Stimulated activated CD4-positive, alpha-beta T cell treated with anti-CD3 and anti-CD28 coated beads, Interleukin-4, amount 100 ng/mL, for 1 hour (primary cell): ENCODE measurements at places on chromosomes 7 and 10.

GRCh38 chr10:126969310-126969709, 64.1 kb downstream of the DOCK1 start:
- DNase-seq: no peak

DNA sequence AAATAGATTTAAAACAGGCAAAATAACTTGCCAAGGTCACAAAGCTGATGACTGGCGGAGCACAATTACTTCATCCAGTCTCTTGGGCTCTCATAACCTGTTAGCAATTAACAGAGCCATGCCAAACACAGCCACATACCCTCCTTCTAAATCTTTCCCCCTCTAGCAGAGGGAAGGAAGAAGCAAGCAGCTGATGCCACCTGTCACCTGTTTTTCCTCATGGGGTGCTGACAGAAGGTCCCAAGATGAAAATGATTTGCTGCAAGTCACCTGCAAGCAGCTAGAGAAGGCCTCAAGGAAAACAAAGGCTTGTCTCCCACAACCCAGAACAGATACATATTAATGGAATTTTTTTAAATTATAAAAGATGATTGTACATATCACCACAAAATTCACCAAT, 117.8 kb downstream of the GFRA1 start:
- no peak for DNase-seq

DNA sequence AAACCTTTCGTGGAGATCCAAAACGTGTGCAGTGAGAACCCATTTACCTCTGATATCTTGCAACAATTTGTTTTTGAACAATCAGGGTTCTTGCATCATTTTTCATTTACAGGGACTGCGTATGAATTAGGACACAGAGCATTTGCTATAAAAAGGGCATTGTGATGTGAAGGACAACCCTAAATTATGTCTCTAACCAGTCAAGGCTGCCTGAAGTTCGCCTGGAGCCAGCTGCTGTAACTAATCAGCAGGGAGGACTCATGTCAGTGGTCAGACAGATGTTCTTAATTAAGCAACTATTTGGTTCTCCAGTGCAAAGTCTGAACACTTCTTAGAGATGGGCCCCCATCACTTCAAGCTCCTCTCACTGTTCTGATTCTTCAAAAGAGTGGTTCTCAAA, 674.8 kb downstream of the KCNMA1 start:
- no peak for DNase-seq

- DNase-seq: no peak
Observed at GRCh38 chr10:22621726-22622125, 92.7 kb downstream of the PIP4K2A start.

- no peak for DNase-seq
Observed at GRCh38 chr10:63866747-63867140, 345.5 kb downstream of the REEP3 start.

DNA sequence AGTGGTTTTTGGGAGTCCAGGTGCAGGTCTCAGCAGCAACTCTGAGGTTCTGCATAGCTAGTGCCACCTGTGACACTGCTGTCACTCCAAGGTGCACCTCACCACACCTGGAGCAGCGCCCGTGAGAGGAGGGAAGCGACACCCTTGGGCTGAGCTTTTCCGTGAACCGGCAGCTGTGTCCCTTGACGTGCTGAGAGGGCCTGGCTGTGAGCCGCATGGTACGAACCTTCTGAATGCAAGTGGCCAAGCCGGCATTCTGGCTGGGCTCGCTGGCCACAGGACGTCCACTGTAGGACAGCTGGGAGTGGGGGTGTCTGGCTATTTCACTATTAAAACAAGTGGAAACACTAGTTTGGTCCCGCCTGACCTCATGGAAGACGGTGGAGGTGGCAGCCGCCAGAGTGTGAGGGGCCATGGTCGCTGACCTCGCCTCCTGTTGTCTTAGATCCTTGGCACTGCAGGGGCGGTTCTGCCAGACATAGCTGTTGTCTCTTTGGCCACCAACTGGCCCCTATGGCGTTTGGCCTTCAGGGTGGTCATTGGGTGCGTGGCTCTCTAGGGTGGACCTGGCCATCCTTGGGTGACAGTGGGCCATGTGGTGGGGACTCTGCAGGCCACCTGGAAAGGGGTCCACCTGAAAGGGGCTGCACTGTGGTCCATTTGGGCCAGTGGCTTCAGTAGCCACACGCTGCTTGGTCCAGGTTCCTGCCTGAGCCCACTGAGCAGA, 12.9 kb downstream of the INPP5A start:
- no peak for DNase-seq

DNA sequence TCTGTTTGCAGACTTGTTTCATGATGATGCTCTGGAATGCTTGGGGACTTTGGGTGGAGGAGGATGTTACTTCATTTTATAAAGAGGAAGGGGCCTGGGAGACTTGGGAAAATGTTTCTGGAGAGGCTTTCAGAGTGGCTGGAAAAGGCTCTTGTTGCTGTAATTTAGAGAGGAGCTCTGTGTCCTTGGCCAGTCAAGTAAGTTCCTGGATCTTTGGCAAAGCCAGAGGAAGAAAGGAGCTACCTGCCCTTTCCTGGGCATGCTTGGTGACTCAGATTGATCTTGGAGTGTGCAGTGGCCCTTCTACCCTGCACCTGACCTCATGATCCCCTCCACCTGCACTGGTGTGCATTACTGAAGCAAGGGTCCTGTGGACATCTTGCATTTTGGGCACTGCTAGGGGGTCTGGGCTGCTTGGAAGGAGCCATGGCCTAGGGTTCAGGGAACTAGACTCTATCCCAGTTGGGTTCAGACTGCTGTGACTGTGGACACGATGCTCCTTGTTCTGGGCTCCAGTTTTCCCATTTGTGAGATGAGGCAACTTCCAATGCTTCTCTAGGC, 56.1 kb downstream of the ADCYAP1R1 start:
- no peak for DNase-seq

DNA sequence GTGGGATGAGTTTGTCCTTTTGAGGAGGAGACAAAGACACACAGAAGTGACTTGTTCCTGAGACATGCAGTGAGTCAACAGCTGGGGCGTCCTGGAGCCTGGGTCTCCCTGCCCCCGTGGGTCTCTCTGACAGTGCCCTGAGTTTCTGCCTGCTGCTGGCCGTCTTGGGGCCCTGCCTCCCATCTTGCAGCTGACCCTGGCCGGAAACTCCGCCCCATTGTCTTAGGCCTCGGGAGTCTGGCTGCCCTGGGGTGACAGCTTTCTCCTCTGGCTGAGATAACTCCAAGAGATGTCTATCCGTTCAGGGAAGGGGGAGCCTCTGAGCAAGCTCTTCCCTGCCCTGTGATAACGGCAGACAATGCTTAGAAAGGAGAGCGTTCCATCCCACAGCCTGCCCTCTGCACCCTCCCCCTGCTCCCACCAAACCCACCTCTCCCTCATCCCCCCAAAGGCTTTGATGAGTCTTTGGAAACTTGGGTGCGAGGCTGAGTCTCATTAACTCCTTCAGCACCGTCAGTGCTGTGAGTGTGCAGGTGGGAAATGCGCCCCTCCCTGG, 69.5 kb upstream of the PODXL start:
- DNase-seq: no peak

DNA sequence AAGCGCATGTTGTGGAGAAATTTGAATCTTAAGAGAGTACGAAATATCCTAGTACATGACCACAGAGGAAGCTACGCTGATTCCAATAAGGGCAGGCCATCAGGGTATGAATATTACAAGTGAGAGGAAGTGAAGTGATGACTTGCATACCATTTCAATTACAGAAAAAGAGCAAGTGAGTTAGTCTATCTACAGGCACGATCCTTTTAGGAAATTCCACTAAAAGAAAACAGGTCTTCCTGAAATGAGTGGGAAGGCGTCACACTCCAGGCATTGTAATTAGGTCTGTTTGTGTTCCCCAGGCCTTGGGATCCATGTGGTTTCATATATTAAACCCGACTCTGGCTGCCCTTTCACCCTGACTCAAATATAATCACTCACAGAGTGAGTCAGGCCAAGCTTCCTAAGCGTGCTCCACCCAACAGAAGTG, 152.5 kb downstream of the SEMA3A start:
- DNase-seq: no peak

GRCh38 chr10:61390851-61391250, 62.3 kb downstream of the TMEM26 start:
- no peak for DNase-seq

DNA sequence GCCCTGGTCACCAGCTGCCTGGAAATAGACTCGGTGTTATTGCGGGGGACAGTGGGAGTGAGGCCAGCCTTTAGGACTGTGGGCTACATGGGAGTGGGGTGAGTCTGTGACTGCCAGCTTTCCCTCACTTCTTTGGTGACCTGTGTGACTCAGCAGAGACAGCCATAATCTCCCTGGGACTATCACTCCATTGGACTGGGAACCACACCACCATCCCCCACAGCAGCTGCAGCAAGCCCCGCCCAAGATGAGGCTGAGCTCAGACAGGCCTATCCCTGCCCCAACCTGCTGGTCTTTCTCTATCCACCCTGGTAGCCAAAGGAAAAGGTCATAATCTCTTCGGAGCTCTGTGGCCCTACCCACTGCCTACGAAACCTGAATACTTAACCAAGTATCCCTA, 263.2 kb downstream of the FZD1 start:
- DNase-seq: no peak

DNA sequence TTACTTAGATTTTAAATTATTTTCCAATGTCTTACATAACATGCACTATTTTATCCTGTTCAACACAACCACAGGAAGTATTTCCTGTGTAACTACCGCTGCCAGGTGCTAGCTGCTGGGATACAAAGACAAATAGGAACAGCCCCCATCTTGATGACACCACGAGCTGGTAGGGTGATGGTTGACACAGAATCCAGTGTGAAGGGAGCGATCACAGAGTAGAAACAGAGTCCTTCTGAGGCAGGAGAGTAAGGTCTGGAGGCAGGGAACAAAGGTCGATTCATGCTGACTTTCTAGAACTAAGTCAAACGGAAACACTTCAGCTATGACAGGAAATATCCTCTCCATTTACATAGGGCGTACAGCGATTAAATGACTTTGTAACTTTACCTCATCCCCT, 232.3 kb downstream of the ADAM12 start:
- no peak for DNase-seq

DNA sequence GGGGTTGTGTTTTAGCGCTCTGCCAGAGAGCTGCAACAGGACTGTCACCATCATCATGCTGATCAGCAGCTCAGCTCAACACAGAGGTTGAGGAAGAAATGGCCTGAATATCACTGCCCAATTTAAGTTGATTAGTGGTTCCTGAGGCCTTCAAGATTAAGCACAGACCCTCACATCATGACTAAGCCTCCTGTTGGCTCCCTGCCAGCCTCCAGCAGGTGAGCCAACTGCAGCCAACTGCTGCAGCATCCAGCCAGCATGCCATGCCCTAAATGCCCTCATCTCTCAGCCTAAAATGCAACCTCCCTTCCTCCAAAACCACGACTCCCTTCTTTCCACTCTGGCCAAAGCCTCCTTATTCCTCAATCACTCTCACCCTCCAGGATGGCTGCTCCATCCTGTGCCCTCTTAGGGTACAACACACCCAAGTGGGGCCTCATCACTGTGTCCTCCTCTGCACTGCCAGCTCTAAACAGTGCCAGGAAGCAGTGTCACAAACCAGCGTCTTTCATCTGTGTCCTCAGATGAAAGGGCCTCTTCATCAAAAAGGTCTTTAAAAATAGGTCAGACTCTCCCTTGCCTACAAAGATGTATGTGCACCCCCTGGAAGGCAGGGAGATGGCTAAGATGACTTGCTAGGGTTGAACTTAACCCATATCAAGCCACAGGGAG, 259.3 kb downstream of the ZEB1 start:
- no peak for DNase-seq

DNA sequence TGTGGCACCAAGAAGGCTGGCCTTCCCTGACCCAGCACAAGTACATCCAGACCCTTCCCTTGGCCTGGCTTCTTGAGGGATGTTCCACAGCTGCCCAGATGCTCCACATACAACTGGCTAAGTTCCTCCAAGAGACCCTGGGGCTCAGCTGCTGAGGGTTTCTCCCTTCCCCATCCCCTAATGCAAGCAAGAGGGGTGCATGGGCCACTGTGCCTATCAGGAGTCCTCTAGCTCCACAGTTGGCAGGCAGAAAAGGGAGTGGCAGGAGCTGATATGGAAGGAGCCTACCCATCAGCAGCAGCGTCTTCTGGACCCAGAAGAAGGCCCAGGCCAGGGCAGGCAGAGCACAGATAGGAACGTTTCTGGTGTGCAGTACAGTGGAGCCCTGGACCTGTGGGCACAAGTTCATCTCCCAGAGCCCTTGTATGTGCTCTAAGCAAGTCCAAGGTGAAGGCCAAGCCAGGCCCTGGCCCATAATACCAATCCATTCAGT, 26.2 kb downstream of the VSIR start:
- no peak for DNase-seq

DNA sequence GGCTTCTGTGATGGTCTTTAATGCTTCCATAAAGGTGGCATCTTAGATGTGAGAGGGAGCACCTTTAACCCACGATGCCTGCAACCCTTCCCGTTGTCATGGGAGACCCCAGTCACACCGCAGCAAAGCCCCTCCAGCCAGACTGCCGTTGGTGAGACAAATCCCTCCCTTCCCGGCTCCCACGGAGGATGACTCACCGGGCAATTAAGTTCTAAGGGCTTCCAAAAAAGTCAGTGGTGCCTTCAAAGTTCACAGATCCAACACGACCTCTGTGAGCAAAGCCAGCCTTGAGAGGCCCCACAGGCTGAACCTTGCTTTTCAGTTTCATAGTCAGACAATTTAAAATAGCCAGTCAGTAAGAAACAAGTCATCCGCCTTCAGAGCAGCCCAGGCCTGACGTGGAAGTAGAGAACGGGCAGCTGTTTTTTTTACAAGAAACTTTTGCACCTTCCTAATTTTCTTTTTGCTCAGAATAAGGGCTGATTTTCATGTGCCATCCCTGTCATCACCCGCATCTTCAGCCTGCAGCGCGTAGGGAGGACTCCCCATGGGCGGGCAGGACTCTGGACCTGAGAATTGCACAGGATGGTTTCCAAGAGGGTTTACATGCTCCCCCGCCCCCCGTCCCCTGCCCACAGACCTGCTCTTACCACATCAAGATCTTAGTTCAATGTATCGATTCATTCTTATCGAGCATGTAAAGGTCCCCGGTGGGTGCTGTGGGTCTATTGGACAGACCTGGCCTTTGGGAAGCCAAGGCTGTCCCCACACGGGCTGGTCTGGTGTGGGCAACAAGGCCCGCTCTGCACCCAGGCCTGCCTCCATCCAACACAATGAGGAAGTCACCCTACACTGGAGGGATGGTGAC, 333.9 kb downstream of the DNAJB6 start:
- DNase-seq: no peak

GRCh38 chr7:2941216-2941859, 97.2 kb upstream of the GNA12 start:
- no peak for DNase-seq

GRCh38 chr7:73354821-73355220, 26.9 kb downstream of the FKBP6 start:
- DNase-seq: no peak

DNA sequence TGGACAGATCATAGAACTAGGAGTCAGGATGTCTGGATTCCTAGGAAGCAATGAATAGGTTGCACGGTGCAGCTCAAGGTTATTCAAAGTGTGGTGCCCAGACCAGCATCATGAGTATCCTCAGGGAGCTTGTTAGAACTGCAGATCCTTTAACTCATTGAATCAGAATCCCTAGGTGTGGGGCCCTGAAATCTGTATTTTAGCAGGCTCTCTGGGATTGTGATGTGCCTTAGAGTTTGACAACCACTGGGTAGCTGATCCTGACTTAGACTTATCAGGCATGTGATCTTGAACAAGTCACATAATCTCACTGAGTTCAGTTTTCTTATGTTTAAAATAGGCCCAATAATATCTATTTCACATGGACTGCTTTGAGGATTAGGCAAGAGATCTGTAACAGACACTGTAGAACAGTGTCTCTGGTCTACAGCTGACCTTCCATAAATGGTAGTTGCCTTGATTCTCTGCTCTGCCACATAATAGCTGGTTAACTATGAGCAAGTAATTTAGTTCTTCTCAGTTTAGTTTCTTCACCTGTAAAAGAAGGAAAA, 46.4 kb upstream of the ATRNL1 start:
- DNase-seq: no peak

GRCh38 chr10:14106828-14107227, 223.9 kb downstream of the FRMD4A start:
- no peak for DNase-seq
